ENCODE measurements at places on chromosomes 11 and 22.

GRCh38 chr11:60158636-60159035 lies 24.2 kb downstream of the MS4A6A start:
- DNase-seq: no peak

DNA sequence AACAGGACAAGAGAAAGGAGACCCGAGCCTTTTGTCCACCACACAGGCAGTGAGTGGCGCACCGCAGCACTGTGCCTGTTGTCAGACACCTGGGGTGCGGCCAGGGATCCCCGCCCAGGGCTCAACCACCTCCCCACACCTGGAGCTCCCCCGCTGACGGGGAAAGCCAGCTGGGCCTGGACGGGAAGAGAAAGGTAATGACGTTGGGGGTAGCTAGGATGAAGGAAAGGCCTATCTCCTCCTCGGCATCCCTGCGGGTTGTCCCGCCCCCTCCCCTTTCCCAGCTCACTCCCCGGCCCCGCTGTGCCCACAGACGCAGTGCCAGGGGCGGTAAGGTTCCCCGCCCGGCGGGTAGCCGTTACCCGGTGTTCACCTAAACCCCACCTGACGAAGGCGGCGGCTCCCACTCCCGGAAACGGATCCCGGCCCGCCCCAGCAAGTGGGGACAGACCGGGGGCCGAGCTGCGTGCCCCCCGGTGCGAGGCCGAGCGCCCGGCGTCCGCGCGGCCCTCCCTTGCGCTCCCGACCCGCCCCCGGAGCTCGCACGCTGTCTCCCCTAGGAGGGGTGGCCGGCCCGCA lies 495 bp downstream of the HYOU1 start:
- peak; percentile 61 for DNase-seq

DNA sequence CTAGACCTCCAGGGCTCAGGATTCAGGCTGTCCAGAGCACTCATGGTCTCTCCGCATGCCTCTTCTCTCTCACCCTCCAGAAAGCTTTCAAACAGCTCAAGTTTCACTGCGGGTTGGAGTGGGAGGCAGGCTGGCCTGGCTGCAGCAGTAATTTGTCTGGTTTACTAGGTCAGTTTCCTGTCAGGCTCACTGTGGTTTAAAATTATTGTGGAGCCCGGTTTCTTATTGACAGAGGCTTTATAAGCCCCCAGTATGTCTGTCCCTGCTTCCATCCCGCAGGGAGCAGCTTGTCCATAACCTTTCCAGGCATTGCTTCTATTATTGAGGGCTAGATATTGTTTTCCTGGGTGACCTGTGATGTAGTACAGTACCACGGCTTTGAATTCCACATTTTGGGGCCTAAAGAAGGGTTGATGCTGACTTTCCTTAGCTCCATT lies 235.3 kb upstream of the SORL1-AS1 start:
- DNase-seq: no peak

- no peak for DNase-seq
Observed at GRCh38 chr22:25735650-25736049, 6.3 kb upstream of the MYO18B start.

GRCh38 chr11:36356201-36356600 lies 60.1 kb downstream of the PRR5L start:
- DNase-seq: peak; percentile 37

- DNase-seq: no peak
Observed at GRCh38 chr11:20759541-20759940, 90.2 kb downstream of the NELL1 start.

- no peak for DNase-seq
Observed at GRCh38 chr11:127383026-127383425, 382.5 kb upstream of the KIRREL3 start.

DNA sequence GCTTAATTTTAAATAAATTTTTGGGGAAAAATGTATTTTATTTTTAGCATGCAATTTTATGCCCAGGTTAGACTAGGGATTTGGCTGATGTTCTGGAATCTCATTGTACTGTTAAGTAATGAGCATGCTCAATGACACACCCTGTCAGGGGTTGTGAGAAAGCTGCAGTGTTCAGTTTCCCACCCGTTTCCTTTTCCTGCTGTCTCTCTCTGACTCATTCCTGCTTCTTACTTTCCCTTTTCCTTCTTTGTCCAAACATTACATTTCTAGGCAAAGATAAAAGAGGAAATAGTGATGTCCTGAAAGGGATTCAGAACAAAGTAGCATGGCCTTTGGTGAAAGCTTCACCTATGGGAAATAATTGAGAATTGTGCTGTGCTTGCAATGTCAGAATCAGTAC lies 22.7 kb downstream of the OOSP3 start:
- DNase-seq: no peak

- DNase-seq: no peak
Observed at GRCh38 chr11:59941091-59941490, 2.9 kb downstream of the OOSP1 start.

DNA sequence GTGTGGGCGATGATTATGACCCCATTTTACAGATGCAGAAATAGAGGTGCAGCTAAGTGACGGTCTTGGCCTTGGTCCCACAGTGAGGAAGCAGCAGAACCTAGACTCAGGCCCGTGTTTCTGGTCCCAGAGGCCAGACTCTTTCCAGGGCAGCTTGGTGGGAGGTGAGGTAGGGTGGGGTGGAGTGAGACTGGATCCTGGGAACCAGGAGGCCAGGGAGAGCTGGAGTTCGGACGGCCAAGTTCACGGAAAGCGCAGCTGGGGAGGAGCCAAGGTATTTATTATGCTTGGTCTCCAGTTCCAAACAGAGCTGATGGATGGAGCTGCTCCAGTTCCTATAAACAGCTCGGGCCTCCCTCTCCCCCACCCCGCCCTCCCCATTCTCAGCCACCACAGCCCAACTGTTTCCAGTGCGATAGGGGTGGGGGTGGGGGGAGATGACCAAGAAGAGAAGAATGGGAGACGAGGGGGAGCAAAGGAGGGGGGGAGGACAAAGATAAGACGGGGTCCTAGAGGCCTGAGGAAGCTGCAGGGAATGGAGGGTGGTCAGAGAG lies 16.2 kb downstream of the LRRC32 start:
- no peak for DNase-seq

DNA sequence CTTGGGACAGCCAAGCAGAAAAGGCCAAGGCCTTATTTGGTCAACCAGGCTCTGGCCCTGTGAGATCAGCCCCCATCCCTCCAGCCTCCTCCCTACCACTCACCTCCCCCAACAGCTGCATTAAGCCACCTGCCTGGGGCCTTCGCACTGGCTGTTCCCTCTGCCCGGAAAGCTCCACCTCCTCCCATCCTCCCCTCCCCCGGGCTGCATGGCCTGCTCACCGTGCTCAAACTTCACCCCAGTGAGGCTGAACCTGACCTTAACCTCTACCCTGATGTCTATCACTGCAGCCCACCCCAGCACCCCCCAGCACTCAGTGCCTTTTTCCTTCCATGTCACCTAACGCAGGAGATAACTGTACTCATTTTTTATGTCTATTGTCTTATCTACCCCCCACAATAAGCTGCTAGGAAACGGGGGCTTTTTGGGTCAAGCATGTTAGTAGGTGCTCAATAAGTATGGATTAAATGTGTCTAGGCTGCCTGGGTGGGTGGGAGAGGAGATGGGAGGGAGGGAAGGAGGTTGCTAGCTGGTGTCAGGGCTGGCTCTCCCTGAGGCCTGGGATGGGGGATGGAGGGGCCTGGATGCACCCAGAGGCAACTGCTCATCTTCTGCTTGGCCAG lies 912 bp downstream of the PTPRCAP start:
- DNase-seq: no peak

GRCh38 chr11:120337355-120338106 lies 1.3 kb downstream of the ARHGEF12 start:
- no peak for DNase-seq

DNA sequence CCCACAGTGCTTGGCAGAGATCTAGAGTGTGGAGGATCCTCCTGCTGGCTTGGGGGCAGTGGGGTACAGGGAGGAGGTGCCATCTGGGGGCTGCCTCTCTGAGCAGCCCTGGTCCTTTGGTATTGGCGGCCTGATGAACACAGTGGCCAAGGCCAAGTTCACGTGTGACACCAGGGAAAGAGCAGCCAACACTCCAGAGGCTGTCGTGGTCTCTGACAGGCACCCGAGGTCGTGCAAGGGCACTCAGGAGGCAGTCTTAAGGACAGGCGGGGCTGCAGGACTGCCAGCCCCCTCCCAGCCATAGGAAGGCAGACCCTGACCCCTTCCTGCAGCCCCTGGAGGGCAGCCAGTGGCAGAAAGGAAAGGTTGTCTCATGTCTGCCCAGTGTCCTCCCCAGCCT lies 30.7 kb downstream of the PHF21B start:
- no peak for DNase-seq

- no peak for DNase-seq
Observed at GRCh38 chr11:68946416-68947090, 34.2 kb downstream of the MRGPRD start.

- no peak for DNase-seq
Observed at GRCh38 chr22:50705851-50706351, 32.1 kb upstream of the ACR start.

- DNase-seq: no peak
Observed at GRCh38 chr11:73265853-73266645, 6.1 kb upstream of the P2RY6 start.

DNA sequence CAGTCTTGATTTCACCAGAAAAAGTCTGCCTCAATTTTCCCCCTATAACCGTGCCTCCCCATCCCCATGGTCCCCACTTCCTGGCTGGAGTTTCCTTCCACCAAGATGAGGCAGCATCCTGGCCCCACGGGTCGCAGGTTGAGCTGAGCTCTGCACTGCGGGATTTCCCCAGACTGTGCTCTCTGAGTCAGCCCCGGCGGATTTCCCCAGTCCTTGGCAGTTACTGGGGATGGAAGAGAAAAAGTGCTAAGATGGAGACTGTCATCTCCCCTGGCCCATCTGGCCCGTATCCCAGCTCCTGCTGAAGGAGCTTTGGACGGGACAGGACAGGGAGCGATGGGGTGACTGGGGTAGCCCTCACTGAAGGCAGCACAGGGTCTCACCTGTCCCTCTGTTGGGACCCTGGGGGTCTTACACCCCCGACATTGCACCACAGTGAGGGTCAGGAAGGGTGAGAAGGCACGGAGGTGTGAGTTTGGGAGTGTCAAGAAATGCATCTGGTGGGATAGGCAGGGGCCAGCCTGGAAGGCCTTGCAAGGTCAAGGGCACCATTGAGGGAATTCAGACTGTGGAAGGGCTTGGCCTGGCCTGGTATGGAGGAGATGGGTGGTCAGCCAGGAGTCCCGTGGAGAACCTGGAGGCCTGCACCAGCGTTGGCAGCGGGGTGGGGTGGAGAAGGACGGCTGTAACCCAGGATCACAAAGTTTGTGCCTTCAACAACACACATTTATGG lies 36.5 kb downstream of the NADSYN1 start:
- peak; percentile 6 for DNase-seq

GRCh38 chr11:126355324-126355925 lies at the start of gene ST3GAL4:
ST3GAL4 (plus strand) TSS chr11:126355686; CDS start chr11:126406156, 50,470 bp downstream.
- peak; percentile 63 for DNase-seq

DNA sequence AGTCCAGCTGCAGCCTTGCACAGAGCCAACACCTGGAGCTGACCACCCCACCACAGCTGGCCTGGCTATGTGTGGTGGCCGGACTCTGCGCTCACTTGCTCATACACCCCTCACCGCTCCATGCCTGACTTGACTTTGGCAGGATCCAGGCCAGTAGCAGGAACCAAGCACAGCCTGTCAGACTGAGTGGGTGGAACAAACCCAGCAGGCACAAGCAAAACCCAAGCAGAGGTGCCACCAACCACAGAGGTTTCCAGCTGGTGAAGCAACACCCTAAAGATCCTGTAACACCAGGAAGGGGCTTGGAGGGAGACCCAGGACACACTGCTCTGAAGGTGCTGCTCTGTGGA lies 44.9 kb upstream of the WNT11 start:
- no peak for DNase-seq

DNA sequence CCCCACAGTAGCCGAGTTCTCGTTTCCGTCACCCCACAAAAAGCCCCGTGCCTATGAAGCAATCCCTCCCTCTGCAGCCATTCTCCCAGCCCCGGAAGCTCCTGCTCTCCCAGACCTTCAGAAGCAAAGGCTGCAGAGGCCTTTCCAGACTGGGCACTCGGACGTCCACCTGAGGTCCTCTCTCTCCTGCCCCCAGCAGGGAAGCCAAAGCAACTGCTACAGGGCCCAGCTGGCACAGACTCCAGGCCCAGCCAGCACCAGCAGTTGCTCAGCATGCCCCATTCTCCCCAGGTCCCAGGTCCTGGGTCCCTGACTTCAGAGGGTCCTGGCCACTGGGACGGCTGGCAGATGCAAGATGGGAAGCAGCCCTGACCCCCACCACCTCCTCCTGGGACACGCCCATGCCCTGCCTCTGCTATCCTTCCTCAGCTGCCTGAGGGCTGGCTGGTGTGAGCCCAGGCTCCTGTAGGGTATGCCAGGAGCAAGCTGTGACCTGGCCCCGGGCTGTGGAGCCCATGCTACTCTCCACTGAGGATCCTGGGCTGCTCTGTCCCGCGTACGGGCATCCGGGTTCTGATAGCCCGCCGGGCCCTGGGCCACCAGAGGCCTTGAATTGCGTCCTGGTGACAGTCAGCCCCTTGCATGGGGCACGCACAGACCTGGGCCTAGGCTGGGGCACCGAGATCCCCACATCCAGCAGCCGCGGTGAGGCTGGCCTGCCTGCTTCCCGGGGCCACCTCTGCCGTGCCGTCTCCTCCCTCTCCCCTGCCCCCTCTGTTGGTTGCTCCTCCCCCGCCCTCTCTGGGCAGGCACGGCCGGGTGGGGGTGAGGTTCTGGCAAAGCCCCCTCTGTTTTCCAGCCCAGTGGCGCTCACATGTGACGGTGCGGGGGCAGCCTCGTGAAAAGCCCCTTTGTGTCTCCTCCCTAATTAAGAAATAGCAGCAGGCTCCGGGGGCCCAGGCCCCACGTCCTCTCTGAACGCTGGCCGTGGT lies 1310.3 kb downstream of the BRD1 start:
- DNase-seq: peak; percentile 39

DNA sequence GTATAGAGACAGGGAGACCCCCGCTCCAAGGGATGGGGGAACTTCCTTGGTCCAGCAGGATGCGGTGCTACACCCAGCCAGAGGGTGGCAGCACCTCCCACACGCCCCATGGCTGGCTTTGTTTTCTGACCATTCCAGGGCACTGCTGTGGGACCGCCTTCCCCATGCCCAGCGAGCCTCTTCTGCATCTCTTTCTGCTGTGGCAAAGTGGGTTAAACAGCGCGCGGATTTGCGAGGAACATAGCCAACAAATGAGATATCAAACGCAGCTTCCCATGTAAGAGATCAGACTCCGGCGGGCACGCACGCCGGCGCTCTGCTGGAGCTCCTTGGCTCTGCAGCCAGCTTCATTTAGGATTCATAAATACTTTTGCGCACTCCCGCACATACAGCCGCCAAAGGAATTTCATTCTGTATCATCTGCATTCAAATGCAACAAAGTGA lies 485.8 kb upstream of the CADM1 start:
- no peak for DNase-seq

DNA sequence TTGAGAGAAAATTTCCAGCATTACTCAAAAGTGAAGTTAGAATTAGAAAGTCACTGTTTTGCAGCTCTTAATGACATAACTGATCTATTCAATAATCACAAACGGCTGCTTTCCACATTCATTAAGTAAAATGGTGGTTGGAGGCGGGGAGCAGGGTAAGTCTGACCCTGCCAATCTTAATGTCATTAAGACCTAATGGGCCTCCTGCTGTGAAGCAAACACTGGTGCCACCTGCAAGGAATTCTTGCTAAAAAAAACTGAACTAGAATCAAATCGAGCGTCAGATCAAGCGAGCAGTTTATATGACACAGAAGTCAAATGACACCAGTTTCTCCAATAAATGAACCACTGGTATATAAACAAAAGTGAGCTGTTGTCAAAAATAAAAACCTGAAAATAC lies 351.5 kb downstream of the BRD1 start:
- DNase-seq: no peak

- no peak for DNase-seq
Observed at GRCh38 chr11:131656179-131656838, 285.9 kb downstream of the NTM start.
